ENCODE measurements at places on chromosomes 13 and 19. TPM values are rescaled to one million over a fixed set of nuclear protein-coding genes. Genes with fewer than 3 reads are reported as not detected.

Gene SPINT2
- 2.0 TPM for total RNA-seq

Gene DCT
- total RNA-seq, result not detected

Gene PINLYP
- total RNA-seq, result 0.18 TPM

Gene CYP2A6
- total RNA-seq, result not detected

Gene ZC3H4
- total RNA-seq, result 13.6 TPM

Gene REEP6
- total RNA-seq, result 0.99 TPM

Gene ZNF813
- total RNA-seq, result 4.0 TPM

Gene ZNF835
- total RNA-seq, result under 0.01 TPM

All from endothelial cell of coronary artery (primary cell).